ENCODE measurements at places on chromosomes 12 and 14. TPM values are rescaled to one million over a fixed set of nuclear protein-coding genes. Genes with fewer than 3 reads are reported as not detected.

FAM90A1 gene
- total RNA-seq, result 0.14 TPM

LAG3 gene
- 215 TPM for total RNA-seq

KIF5A gene
- 3.4 TPM for total RNA-seq

ASB2 gene
- total RNA-seq, result 19.8 TPM

B4GALNT3 gene
- total RNA-seq, result 6.9 TPM

MORN3 gene
- 0.34 TPM for total RNA-seq

RIMBP2 gene
- total RNA-seq, result not detected

DNA sequence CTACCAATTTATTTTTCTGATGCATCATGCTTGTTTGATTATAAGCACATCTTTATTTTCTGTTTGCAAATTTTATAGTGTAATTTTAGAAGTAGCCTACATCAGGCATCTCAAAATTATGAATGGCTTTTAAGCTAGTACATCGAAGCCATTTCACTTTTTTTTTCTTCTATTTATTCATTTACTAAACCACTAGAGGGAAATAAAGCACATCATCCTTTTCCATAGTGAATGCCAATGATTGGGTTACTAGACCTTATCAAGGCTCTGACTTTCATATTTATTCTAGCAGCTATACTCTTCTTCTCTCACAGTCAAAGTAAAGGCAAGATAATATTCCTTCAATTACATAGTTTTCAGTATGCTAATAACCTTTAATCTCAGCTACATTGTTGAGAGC is 736.4 kb upstream of the LRFN5 start:
- DNase-seq, result no peak

GRCh38 chr12:78878459-78878858 is 13.9 kb downstream of the SYT1 start:
- DNase-seq, result no peak

GRCh38 chr14:53955671-53956426 is 776 bp downstream of the BMP4 start:
- DNase-seq, result no peak

- DNase-seq, result no peak
These were observed 235.5 kb upstream of the NPAS3 start for GRCh38 chr14:32703183-32703621.

DNA sequence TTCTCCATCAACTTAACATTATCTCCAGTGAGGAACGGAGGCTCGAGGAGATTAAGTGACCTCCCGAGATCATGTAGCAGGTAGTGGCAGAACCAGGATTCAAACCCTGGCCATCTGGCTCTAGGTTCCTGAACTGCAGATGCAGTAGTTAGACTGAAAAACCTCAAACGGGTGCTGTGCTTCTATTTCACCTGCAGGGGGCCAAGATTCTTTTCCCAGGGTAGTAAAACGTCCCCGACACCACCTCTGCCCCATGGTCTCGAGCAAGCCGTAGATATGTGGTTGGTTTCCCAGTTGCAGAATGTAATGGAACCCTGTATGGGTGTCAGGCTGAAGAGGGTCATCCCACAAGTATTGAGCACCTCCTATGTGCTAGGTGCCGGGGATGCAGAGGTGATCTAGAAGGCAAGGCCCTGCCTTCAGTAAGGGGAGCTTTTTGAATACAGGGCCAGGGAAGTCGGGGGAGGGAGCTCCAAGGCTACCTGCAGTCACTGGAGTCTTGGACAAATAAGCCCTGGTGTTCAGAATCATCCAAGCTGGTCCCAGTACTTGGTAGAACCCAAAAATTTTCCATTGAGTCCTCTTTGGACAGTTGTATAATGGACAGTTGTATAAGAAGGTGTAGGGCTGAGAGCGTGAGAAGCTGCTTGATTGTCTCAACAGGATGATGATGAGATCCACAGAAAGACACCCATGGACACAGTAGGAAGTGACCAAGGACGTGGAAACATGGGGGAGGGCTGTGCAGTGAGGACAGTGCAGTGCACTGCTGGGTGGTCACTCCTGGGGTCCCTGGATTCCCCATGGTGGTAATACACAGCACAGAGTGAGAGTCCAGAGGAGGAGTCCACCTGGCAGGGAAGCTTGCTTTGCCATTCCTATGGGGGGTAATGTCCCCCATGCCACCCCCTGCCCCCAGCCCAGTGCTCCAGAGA is 197.2 kb downstream of the CHST11 start:
- DNase-seq, result no peak

GRCh38 chr12:113306382-113306781 is 28.5 kb downstream of the SLC8B1 start:
- no peak for DNase-seq

- no peak for DNase-seq
These were observed 220 bp upstream of the KRT83 start for GRCh38 chr12:52321418-52321817.

DNA sequence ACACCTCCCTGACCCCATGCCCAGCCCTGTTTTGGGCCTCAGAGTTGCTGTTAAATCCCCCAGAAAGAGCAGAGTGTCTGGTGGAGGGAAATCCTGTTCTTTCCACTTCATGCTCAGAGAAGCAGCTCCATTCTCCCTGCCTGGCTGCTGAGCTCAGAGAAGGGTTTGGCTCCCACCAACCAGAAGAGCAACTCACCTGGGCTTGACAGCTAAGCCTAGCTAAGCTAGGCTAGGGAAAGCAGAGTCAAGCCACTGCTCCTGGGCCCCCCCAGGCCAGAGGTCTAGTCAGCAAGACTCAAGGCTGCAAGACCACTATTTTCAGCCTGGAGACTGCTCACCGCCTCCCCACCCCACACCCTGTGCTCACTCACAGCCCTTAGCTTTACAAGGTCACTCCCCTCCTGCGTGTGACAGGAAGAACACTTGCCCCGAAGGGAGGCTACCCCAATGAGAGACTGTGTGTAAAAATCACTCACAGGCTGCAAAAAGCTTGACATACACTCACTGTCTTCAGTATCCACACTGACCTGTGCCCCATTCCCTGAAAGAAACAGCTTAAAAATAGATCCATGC is 13.5 kb downstream of the GSC start:
- DNase-seq, result no peak

GRCh38 chr12:15751741-15752140 is 37.4 kb downstream of the EPS8 start:
- no peak for DNase-seq

- DNase-seq, result no peak
These were observed 178.1 kb downstream of the ETNK1 start for GRCh38 chr12:22802883-22803630.

- DNase-seq, result no peak
These were observed 10.8 kb upstream of the MDM1 start for GRCh38 chr12:68342966-68343365.

DNA sequence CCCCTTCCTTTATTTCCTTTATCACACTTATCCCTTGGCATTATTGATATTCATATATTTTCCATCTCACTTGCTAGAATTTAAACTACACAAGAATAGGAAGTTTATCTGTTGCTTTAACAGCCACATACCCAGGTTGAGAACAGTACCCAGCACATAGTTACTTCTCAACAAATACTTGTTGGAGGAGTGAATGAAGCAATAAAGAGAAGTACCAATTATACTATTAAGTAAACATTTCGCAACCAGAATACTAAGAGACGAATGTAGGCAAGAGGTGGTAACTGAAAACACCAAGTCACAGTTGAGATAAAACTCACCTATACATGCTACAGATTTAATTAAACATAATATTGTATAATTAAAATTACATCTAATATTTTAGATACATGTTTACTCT is 110.9 kb downstream of the FSCB start:
- DNase-seq, result no peak

GRCh38 chr14:94161981-94162380 is 12.1 kb upstream of the PPP4R4 start:
- no peak for DNase-seq

GRCh38 chr12:9048930-9049329 is 59.6 kb downstream of the KLRG1 start:
- DNase-seq, result no peak

DNA sequence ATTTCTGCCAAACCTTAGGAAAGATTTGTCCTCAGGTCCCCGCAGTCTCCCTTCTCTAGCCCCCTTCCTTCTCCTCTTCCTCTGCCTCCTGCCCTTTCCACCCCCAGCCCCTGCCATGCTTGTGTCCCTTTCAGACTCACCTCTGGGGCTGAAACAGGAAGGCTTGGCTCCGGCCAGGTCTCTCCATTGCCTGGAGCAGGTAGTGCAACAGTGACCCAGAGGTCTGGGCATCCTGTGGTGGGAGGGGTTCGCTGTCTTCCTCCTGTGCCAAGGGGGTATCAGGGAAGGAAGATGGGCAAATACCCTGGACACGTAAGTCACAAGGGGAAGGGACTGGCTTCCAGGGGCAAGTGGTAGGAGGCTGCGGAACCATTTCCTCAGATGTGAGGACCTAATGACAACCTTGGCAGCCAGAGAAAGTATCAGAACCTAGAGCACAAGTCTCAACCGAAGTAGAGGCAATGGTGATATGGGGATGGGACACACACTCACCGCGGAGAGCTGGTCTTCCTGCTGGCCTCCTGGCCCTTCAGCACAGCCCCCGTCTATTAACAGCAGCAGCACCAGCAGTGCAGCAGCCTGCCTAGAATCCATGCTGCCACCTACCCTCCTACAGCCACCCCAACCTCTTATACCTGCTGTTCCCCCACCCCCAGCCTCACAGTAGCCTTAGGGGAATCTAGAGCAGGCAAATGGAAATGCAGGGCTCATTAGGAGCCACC is at the start of gene NPFF:
Gene NPFF, minus strand, starts transcription at position 604 of the 722 bp plus-strand sequence. Its CDS starts 10 bp downstream, at position 594.
- DNase-seq, result no peak

DNA sequence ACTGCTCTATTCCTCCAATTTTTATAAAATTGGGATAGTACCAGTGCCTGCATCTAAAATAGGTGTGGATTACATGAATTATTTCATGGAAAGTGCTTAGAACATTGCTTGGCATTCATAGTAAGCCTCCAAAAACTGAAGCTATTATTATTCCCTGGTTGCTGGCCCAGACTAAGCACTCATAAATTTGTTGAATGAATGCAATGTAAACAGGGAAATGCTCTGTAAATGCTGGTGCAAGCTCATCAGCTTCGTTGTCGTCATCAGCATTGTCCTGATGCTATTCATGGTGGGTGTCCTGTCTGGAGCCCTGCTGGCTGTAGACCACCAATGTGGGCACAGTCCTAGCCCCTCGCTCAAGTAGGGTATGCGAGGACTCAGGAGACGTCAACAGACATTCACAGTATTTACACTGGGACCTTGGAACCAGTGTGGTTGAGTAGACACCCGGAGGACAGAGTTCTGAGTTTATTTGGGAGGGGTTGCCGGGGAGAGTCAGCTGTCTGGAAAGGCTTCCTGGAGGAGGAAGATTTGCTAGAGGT is 16.5 kb downstream of the BDKRB2 start:
- DNase-seq, result no peak

DNA sequence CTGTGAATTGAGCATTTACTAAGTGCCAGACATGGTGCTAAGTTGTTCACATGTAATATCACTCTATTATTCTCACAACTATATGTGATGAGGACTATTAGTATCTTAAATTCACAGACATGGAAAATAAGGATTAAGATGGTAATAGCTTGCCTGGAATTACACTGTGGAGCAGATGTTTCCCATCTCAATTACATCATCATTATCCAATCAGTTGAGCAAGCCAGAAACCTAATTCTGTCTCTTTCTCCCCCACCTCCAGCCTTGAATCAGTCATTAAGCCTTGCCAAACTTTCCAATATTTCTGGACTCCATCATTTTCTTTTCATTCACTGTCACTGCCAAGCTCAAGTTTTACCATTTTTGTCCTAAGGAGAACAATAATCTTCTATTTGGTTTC is 287.8 kb upstream of the KITLG start:
- DNase-seq, result no peak

DNA sequence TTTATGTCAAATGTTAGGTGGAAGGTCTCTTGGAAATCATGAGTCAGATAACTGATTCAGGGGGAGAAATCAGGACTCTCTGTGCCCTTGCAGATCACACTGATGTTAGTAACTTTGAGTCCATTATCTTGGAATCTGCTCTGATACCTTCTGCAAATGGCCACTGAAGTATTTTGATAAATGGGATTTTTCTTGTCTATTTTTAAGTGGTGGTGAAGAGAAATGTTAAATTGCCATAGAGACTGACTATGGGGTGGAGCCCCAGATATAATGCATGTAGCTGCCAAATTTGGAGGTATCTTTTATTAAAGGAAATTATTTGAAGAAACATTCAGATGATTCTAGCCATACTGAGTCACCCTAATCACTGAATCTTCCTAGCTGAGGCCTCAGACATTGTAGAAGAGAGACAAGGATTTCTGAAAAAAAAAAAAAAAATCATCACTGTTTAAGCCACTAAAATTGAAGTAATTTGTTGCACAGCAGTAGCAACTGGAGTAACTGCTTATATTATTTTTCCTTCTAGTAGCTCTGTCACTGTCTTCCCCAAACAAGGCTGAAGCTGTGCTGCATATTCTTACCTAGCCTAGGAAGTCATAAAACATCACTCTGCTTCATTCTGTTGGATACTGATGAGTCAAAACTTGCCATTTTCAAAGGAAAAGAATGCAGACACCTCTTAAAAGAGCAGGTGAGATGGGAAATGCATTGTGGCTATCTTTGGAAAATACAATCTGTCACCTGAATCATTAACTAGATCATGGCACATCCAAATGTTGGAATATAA is 36.0 kb upstream of the CLEC14A start:
- no peak for DNase-seq

GRCh38 chr14:44873536-44873935 is 88.2 kb downstream of the KLHL28 start:
- no peak for DNase-seq

DNA sequence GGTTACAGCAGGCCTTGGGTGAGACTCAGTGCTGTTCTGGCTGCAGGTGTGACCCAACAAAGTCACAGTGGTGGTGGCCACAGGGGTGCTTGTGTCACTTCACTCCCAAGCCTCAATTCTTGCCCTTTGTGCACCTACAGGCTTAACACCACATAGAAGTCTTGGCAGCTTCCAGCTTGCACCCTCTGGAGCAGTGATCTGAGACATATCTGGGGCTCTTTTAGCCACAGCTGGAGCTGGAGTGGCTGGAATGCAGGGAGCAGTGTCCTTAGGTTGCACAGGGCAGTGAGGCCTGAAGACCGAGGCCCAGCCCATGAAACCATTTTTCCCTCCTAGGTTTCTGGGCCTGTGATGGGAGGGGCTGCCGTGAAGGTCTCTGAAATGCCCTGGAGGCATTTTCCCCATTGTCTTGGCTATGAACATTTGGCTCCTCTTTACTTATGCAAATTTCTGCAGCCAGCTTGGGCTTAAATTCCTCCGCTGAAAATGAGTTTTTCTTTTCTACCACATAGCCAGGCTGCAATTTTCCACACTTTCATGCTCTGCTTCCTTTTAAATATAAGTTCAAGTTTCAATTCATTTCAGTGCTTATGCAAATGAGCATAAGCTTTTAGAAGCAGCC is 37.7 kb downstream of the ADAM21 start:
- no peak for DNase-seq

GRCh38 chr12:3526776-3527175 is 35.8 kb downstream of the PRMT8 start:
- DNase-seq, result no peak

GRCh38 chr12:111006621-111007020 is 86.2 kb upstream of the MYL2 start:
- DNase-seq, result no peak

Measured in activated T-helper 2 cell treated with anti-CD3 and anti-CD28 coated beads, Interferon-gamma antibody, Interleukin-2, Interleukin-4, amounts not matched to agents 10 μg/mL and 5 μg/mL and 100 μg/mL, durations not matched to agents 14 hours and 24 hours and 36 hours (primary cell).